ENCODE measurements at places on chromosomes 1 and 21. TPM values are rescaled to one million over a fixed set of nuclear protein-coding genes. Genes with fewer than 3 reads are reported as not detected.

Gene KCND3
- 25.7 TPM for total RNA-seq

- DNase-seq, result no peak
Observed at GRCh38 chr1:209675565-209676154, 448 bp downstream of the G0S2 start.

DNA sequence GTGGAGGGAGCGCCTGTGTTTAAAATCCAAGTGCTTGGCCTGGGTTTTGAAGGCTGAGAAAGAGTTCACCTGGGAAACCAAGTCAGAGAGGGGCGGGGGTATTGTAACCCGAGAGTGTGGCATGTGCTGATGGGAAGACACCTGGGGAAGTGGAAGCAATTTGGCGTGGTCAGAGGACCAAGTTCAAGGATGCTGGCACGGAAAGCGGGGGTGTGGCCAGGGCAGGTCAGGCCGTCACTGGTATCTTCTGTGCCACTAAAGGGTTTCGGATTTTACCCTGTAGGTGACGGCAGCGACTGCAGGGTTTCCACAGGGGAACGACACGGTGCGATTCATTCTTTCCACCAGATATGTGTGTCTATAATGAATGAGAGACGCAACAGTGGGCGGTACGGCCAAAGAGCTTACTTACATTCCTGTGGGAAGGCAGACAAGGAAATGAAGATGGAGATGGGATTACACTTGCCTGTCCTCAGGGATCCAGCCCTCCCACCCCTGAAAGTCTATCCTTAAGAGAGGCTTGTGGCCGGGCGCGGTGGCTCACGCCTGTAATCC, 31.3 kb downstream of the CA6 start:
- DNase-seq, result no peak

Gene LAMTOR2
- 59.3 TPM for total RNA-seq

GRCh38 chr1:209625791-209626285, 26.4 kb downstream of the LAMB3 start:
- DNase-seq, result no peak

Gene CELA3B
- total RNA-seq, result not detected

Gene ARHGAP29
- total RNA-seq, result 20.8 TPM

Gene C4BPA
- total RNA-seq, result not detected

Gene OR10Z1
- not detected for total RNA-seq

DNA sequence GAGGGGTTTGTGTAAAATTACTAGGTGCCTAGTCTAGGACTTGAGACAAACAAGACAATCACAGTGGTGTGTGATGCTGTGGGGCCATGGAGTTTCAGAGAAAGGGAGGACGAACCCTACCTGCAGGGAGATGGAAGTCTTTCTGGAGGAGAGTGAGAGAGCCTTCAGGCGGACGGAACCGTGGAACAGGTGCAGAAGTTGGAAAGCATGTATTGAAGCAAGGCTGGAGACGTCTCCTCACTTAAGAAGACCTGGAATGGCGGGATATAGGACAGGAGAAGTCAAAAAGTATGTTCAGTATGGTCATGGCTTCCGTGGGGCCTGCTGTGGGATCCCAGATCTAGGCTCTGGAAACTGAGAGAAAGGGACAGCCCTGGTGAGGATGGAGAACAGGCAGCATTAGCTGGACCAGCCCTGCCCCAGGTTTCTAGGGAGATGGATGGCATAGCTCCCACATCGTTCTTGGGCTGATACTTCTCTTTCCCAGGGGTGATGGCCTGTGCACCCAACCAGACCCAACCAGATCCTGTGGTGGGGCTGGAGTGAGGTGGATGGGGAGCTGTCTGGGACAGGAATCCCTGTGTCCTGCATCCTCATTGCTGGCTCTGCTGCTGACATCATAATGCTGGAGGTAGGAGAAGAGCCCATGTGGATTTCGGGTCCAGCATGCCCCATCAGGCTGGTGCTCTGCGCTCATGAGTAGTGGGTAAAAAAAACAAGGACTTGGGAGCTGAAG, 15.0 kb upstream of the LRP8 start:
- DNase-seq, result peak; percentile 89

- no peak for DNase-seq
Observed at GRCh38 chr1:43229826-43230780, 39.7 kb upstream of the TMEM125 start.

GRCh38 chr1:171256940-171257606, 8.8 kb downstream of the FMO1 start:
- DNase-seq, result no peak

- no peak for DNase-seq
Observed at GRCh38 chr1:99644279-99645004, 1.5 kb upstream of the PALMD start.

DNA sequence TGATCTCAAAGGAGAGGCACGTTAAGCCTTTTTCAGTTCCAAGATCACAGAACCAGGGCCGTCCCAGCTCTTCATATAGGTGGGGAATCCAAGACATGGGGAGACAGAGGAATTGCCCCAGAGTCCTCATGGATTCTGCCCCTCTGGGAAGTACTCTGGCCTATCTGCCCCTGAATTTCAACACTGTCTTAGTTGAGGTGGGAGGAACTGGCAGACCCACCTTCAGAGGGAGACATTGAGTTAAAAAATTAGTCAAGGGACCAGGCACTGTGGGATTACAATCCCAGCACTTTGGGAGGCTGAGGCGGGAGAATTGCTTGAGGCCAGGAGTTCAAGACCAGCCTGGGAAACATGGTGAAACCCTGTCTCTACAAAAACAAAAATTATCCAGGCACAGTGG, 2.1 kb upstream of the KNCN start:
- DNase-seq, result no peak

Gene HHIPL2
- not detected for total RNA-seq

Gene AADACL3
- not detected for total RNA-seq

DNA sequence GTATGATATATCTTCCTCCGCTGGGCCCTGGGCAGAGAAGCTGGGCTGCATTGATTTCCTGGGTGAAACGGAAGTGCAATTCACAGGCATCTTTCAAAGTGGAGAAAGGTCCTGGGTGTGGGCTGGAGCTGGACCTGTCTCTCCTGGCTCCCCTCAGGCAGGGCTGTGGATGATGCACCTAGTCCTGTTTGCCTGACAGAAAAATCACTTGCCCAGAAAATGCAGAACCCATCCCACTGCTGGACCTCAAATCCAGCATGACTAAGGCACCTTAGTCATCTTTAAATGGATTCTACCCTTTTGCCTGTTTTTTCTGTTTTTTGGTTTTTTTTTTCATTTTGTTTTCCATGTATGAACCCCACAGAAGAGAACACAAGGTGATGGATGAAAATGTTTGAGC, 49.7 kb downstream of the MYSM1 start:
- no peak for DNase-seq

- no peak for DNase-seq
Observed at GRCh38 chr1:161972828-161973227, 50.8 kb downstream of the OLFML2B start.

Gene MYOC
- total RNA-seq, result 138 TPM

- peak; percentile 95 for DNase-seq
Observed at GRCh38 chr1:151059109-151060006, at the start of gene CDC42SE1. Gene CDC42SE1, minus strand, starts transcription at chr1:151059622. Its CDS starts 3,892 bp downstream, at chr1:151055730.

DNA sequence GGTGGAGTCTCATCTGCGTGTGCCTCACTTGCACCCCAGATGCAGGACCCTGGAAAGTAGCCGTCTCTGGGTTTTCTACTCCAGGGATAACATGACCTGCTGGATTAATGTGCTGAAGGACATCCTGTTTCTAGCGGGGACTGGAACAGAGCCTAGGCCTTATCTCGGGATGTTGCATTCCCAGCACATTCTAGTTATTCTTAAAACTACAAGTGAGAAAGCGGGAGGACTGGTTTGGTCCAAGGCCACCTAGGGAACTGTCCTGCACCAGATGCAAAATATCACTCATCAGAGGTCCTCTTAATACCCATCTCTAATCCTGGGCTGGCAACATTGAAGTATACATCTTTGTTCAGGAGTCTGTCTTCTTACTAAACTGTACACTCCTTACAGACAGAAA, 179.9 kb downstream of the ZC3H11B start:
- DNase-seq, result no peak

GRCh38 chr1:21520899-21521716, 11.9 kb downstream of the ALPL start:
- no peak for DNase-seq

DNA sequence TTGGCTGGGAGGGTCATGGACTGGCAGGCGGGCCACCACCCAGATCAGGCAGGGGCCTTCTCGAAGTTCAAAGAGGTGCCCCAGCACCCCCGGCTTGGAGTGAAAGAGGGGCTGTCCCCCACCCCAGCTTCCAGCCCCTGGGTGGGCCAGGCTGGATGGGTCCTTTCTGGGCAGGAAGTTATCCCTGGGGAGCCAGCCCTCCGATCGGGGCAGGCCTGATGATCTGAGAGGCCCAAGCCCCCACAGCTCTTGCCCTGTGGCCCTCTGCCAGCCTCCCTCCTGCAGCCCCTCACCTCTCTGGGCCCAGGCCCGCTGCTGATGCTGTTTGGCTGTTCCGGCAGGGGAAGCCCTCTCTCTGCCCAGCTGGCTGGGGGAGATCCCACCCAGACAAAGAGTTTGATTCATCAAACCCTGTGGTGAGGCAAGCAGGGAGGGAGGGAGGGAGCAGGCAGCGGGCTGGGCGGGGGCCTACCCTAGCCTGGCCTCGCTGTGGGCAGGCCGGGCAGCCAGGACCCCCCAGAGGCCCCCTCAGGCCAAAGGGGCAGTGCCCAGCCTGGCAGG, 2.5 kb downstream of the ARHGEF19 start:
- no peak for DNase-seq

DNA sequence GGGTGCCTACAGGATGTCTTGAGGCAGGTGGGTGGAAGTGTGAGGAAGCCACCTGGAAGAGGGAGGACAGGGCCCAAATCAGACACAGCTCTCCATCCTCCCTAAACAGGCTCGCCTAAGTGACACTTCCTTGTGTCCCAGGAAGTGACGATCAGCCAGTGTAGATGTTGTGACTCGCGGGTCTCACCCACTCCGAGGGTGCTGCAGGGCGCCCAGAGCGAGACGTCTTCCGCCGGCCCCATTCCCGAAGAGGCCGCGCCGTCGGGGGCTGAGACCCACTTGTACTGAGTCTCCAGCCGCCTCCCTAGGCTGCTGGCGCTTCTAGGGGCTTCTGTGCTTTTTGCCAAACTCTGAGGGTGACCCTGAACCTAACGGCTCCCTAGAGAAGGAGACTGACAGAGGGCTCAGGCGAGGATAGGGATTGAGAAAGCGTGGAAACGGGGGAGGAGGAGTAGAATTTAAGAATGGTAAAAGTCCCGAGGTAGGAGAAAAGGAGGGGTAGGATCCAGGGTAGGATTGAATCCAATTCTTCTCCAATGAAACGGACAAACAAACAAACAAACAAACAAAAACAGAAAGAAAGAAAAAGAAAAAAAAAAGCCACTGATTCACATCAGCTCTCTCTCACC, 543 bp upstream of the MARK1 start:
- no peak for DNase-seq

Gene KRTAP13-2
- not detected for total RNA-seq

Gene TRIM58
- 0.42 TPM for total RNA-seq

Gene LRRC7
- 2.5 TPM for total RNA-seq

Gene FCRLB
- 0.34 TPM for total RNA-seq

Gene SPAG17
- total RNA-seq, result 0.23 TPM

Gene RBM34
- 57.2 TPM for total RNA-seq

GRCh38 chr21:42455196-42455595, 40.8 kb downstream of the RSPH1 start:
- no peak for DNase-seq

- no peak for DNase-seq
Observed at GRCh38 chr1:66351478-66351877, 182.5 kb upstream of the SGIP1 start.

GRCh38 chr1:165549973-165550372, 6.2 kb downstream of the LRRC52 start:
- no peak for DNase-seq

DNA sequence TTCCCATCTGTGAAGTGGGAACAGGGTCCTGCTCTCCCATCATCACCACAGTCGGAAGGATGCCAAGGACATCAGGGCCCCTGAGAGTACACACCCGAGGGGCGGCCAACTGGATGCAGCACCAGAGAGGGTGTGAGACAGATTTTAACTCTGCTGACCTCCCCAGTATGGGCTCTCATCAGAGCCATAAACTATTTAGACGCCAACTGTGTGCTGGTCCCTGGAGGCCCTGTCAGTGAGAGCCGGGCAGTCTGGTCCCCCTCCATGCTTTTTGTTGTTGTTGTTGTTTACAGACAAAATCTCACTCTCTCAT, 1.7 kb downstream of the FGR start:
- DNase-seq, result no peak

Gene OLFML3
- 57.7 TPM for total RNA-seq

DNA sequence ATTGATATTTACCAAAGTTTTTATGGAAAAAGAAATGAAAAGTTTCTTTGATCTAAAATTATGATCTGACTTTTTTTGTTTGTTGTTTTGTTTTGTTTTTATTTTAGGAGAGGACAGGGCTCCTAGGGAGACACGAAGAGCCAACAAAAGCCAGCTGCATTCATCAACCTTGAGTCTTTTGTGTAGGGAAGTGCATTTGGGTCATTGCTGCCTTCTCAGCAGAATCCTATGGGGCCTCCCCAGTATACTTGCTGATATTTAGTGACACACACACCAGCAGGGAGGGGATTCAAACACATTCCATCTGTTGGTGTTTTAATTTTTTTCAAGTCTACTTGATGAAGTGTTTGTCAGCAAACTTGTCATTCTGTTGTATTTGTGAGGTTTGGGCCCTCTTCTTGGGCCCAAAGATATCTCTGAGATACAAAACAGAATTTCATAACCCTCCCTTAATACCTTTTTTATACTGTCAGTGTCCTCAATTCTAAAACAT, 203.5 kb downstream of the NTNG1 start:
- DNase-seq, result no peak

GRCh38 chr1:86852782-86853408, 61.0 kb downstream of the SELENOF start:
- DNase-seq, result no peak

DNA sequence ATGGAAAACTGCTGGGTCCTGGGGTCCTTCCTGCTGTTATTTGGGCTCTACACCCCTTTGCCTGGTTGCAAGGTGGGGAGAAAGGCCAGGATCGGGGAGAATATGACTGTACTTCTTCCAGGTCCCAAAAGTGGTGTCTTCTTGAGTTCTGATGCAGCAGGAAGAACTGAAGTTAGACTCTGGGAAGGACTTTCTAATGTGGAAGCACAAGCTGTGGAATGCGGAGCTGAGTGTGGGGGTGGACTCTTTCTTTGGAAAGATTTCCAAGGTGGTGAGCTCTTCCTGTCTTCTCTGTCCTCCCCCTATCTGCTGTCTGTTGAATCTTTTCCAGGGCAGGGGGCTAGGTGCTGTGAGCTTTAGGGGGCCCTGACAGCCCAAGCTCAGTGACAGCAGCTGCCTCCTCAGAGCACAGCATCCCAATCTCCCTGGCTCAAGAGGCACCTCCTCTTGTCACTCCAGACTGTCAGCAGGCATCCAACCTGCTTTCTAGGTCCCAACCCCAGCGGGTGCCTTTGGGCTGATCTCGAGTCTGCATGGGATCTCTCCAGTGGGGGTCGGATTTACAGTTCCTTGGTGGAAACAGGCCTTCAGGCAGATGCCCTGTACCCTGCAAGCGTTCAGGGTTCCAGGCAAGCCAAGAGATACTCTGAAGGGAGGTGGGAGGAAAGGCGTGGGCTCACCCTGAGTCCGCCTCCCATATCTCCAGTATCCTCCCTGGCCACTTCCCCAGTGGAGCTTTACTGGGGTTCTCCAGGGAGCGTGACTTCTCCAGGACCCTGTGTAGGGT, 23.2 kb downstream of the ADORA1 start:
- no peak for DNase-seq

GRCh38 chr1:72229893-72230292, 52.4 kb downstream of the NEGR1 start:
- no peak for DNase-seq

Gene ALPL
- total RNA-seq, result 10.3 TPM

Data from esophagus muscularis mucosa (tissue), 4 donors.